ENCODE measurements at places on chromosomes 6 and 20. TPM values are rescaled to one million over a fixed set of nuclear protein-coding genes. Genes with fewer than 3 reads are reported as not detected.

PTCHD4 gene
- 0.16 TPM for polyA plus RNA-seq

OR2H1 gene
- polyA plus RNA-seq, result not detected

SLC22A3 gene
- polyA plus RNA-seq, result 0.42 TPM

LY6G6D gene
- not detected for polyA plus RNA-seq

SLC13A3 gene
- 2.3 TPM for polyA plus RNA-seq

RAB44 gene
- polyA plus RNA-seq, result 0.04 TPM

LRFN2 gene
- polyA plus RNA-seq, result 0.72 TPM

KCNK17 gene
- polyA plus RNA-seq, result 3.7 TPM

LBP gene
- polyA plus RNA-seq, result 0.30 TPM

DNA sequence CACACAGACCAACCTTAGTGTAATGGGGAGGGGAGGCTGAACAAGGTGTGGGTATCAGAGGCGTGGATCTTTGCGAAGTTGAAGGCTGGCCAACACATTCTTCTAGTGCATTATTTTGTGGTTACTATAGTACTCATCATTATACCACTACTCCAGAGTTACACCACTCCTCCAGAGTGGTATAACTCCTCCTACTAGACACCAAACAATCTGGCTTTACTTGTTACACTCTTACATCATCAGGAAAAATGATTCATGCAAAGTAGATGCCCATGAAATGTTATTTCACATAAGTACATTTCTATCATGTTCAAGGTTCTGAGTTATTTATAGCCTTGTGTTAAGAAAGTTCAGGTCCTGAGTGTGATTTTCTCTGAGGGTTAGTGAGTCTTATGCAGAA is 443.1 kb upstream of the OPRM1 start:
- no peak overlapping the region for H3K27ac ChIP-seq
- H3K27me3 ChIP-seq, result no peaks in the 10 kb centered on the region
- no peaks in the 10 kb centered on the region for H3K36me3 ChIP-seq
- no peak for DNase-seq

GRCh38 chr6:114713690-114714089 is 370.9 kb upstream of the HS3ST5 start:
- no peak overlapping the region for H3K4me3 ChIP-seq
- DNase-seq, result no peak
- H3K27ac ChIP-seq, result no peak overlapping the region
- no peaks in the 10 kb centered on the region for H3K27me3 ChIP-seq

DNA sequence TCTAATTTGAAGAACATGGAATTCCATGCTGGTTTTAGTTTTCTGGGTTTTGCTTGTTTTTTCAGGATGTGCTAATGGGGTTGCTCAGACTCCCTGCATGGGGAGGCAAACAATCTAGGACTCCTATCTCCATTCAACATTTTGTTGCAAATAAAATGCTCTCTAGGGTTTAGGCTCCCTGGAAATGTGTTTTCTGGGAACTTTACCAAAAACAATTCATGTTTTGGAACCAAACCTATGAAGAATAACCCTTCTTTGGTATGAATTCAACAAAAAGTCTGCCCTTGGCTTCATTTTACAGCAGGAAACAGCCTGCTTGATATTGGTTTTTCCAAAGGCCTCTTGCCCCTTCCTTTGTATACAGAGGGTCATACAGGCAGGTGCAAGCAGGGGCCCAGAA is 217.7 kb downstream of the FOXA2 start:
- H3K4me1 ChIP-seq, result no peaks in the 10 kb centered on the region
- DNase-seq, result no peak
- H3K27ac ChIP-seq, result no peak overlapping the region
- H3K27me3 ChIP-seq, result no peaks in the 10 kb centered on the region
- H3K4me3 ChIP-seq, result no peak overlapping the region

GRCh38 chr6:70764706-70765105 is 97.0 kb downstream of the SMAP1 start:
- H3K4me1 ChIP-seq, result no peaks in the 10 kb centered on the region
- H3K27me3 ChIP-seq, result no peaks in the 10 kb centered on the region
- DNase-seq, result no peak
- no peaks in the 10 kb centered on the region for H3K36me3 ChIP-seq

DNA sequence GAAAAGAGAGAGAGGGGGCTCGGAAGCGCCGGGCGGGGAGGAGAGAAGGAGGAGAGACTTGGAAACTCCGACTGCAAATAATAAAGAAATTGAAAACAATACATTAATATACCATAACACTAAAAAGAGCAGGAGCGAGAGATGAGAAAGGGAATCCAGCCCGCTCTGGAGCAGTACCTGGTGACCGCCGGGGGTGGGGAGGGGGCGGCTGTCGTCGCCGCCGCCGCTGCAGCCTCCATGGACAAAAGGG is 338 bp downstream of the E2F3 start:
- H3K4me3 ChIP-seq, result peak overlapping the region; percentile 38
- H3K36me3 ChIP-seq, result no peaks in the 10 kb centered on the region
- H3K27ac ChIP-seq, result peak overlapping the region; percentile 30
- H3K4me1 ChIP-seq, result no peaks in the 10 kb centered on the region

DNA sequence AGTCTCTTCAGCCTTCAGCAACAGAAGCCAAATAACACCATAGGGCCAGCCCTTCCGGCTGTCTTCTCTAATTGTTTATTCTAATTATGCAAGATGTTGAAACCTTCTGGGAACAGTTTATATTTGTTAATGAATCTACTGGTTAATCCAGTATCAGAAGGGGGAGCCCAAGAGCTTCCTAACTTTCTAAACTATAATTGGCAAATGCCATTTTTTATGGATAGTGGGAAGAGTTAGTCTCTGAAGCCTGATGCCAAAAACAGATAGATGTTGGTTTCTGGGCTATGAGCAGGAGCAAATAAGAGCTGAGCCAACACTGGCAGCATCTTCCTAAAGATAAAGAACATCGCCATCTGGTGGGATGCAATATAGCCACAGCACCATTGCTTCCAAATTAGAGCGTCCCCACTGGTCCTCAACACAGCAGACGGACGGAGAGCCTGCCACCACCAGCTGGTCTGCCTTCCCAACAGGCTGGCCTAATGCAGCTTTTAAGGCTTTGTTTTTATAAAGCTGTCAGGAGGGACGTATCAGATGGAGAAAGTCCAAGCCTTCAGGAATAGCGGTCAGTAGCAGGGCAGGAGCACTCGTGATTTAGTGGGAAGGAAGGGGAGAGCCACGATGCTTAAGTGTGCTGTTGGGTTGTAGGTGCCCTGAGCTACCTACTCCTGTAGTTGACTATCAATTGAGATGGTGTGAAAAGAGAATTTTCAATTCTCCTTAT is 118.8 kb downstream of the RALGAPA2 start:
- no peaks in the 10 kb centered on the region for H3K27me3 ChIP-seq
- H3K36me3 ChIP-seq, result peaks cover 20% of the 10 kb centered on the region
- DNase-seq, result no peak
- no peak overlapping the region for H3K27ac ChIP-seq

DNA sequence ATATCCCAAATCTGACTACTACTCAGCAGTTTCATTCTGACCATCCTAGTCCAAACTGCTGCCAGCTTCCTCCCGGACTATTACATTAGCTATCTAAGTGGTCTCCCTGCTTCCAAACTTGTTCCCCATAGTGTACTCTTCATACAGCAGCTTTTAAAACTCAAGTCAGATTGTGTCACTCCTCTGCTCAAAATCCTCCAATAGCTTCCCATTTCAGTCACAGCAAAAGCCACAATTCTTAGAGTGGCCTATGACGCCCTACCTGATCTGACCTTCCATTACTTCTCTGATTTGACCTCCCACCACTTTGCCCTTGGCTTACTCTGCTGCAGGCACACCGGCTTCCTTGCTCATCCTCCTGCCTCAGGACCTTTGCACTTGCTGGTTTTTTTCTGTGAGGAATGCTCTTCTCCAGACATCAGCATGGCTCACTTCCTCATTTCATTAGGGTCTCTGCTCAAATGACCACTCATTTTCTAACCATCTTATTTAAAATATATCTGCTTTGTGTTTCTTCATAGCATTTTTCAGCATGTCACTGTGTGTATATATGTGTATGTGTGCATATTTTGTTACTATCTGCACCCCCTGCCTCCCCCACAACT is 111.1 kb upstream of the DTNBP1 start:
- no peaks in the 10 kb centered on the region for H3K36me3 ChIP-seq
- H3K4me1 ChIP-seq, result no peaks in the 10 kb centered on the region
- H3K4me3 ChIP-seq, result no peak overlapping the region
- no peak for DNase-seq
- H3K27me3 ChIP-seq, result no peaks in the 10 kb centered on the region

DNA sequence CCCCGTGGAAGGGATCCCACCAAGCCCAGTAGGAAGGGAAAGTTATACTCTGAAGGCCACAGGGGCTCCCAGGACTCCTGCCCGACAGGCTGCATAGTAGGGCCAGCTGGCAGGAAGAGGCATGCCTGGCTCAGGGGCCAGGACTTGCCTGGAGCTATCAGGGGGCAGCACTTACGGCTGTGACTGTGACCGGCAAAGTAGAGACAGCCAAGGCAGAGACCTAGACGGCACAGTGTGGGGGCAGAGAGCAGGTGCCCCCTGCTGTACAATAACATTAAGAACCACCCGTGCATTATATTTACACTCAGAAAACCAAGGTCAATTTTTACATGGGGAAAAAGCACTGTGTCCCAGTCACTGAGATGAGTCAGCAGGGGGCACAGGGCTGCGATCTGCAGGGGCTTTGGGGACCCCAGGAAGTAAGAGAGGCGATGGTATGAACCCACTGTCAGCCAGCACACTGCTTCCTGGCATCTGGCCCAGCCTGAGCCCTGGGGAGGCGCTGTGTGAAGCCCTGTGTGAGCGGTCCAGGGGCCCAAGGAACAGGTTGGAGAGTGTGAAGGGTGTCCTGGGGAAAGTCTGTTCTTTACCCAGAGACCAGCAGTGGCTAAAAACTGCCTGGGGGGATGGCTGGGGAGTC is 9.9 kb downstream of the CCDC167 start:
- no peaks in the 10 kb centered on the region for H3K36me3 ChIP-seq
- H3K4me3 ChIP-seq, result no peak overlapping the region
- no peak for DNase-seq
- H3K27ac ChIP-seq, result no peak overlapping the region
- H3K4me1 ChIP-seq, result no peaks in the 10 kb centered on the region

DNA sequence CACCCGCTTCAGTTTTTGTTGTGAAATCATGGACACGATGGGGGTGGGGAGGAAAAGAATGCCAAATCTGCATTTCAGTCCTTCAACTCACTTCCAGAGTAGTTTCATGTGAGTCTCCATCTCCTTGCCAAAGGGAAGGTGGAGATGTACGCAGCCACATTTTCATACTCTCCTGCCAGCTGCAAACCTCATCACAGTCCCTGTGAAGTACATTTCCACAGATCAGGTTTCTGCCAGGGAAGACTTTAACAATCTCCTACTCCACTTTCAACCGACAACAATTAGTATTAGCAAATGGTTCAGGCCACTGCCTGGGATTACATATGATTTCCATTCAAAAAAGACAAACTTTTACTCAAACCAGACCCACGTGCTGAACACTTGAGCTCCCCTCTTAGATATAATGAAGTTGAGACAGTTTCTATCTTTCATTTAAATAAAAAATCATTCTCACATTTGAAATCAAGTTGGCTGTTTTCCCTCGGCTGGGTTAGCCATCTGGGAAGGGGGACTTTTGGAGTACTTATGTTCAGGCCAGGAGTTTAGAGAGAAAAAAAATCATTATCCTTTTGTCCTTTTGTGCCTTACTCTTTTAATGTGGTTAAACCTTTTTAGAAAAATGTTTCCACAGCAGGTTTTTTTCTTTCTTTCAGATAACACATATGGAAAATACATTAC is 51.0 kb upstream of the CEP162 start:
- no peaks in the 10 kb centered on the region for H3K27me3 ChIP-seq
- no peak for DNase-seq

All from pancreas (tissue), 10 donors.